CD4-positive, CD25-positive, alpha-beta regulatory T cell (primary cell): ENCODE measurements at places on chromosomes 3 and 15. TPM values are rescaled to one million over a fixed set of nuclear protein-coding genes. Genes with fewer than 3 reads are reported as not detected.

APOD gene
- polyA plus RNA-seq, result not detected

COLQ gene
- polyA plus RNA-seq, result 1.2 TPM

CASR gene
- polyA plus RNA-seq, result not detected

OIP5 gene
- 0.94 TPM for polyA plus RNA-seq

PTH1R gene
- not detected for polyA plus RNA-seq

CPNE9 gene
- not detected for polyA plus RNA-seq

GOLGA6D gene
- polyA plus RNA-seq, result not detected

CFAP100 gene
- not detected for polyA plus RNA-seq

HTD2 gene
- 14.6 TPM for polyA plus RNA-seq

MTFMT gene
- polyA plus RNA-seq, result 26.9 TPM

PLS1 gene
- 2.5 TPM for polyA plus RNA-seq

DHX36 gene
- polyA plus RNA-seq, result 11.6 TPM

TMEM266 gene
- 0.08 TPM for polyA plus RNA-seq

GDPGP1 gene
- 1.2 TPM for polyA plus RNA-seq

ZPLD1 gene
- not detected for polyA plus RNA-seq

NPAP1 gene
- not detected for polyA plus RNA-seq

LSMEM2 gene
- polyA plus RNA-seq, result 0.22 TPM

MUC4 gene
- polyA plus RNA-seq, result not detected

UROC1 gene
- not detected for polyA plus RNA-seq

CEMIP gene
- not detected for polyA plus RNA-seq

PRSS50 gene
- polyA plus RNA-seq, result not detected

TRPC1 gene
- polyA plus RNA-seq, result 0.80 TPM

PRRT3 gene
- polyA plus RNA-seq, result 3.0 TPM

TRMT10C gene
- 41.3 TPM for polyA plus RNA-seq

ILDR1 gene
- 0.21 TPM for polyA plus RNA-seq

ECE2 gene
- not detected for polyA plus RNA-seq

GPR15 gene
- polyA plus RNA-seq, result 8.6 TPM

SERINC4 gene
- polyA plus RNA-seq, result 2.7 TPM

SLC22A13 gene
- polyA plus RNA-seq, result not detected

ROBO1 gene
- not detected for polyA plus RNA-seq

SLC12A8 gene
- not detected for polyA plus RNA-seq

CLCN2 gene
- polyA plus RNA-seq, result 0.30 TPM

NRG4 gene
- polyA plus RNA-seq, result not detected

HCN4 gene
- polyA plus RNA-seq, result not detected

IGSF11 gene
- polyA plus RNA-seq, result not detected

HEG1 gene
- polyA plus RNA-seq, result 2.3 TPM

IDH3A gene
- 42.7 TPM for polyA plus RNA-seq

GALNT15 gene
- polyA plus RNA-seq, result not detected

ZNF80 gene
- polyA plus RNA-seq, result 6.4 TPM
